ENCODE measurements at places on chromosomes 7 and 10.

- DNase-seq: no peak
These were observed 11.5 kb downstream of the KLF6 start for GRCh38 chr10:3773460-3774017.

- no peak for DNase-seq
These were observed 17.6 kb downstream of the ITGB8 start for GRCh38 chr7:20348125-20348807.

DNA sequence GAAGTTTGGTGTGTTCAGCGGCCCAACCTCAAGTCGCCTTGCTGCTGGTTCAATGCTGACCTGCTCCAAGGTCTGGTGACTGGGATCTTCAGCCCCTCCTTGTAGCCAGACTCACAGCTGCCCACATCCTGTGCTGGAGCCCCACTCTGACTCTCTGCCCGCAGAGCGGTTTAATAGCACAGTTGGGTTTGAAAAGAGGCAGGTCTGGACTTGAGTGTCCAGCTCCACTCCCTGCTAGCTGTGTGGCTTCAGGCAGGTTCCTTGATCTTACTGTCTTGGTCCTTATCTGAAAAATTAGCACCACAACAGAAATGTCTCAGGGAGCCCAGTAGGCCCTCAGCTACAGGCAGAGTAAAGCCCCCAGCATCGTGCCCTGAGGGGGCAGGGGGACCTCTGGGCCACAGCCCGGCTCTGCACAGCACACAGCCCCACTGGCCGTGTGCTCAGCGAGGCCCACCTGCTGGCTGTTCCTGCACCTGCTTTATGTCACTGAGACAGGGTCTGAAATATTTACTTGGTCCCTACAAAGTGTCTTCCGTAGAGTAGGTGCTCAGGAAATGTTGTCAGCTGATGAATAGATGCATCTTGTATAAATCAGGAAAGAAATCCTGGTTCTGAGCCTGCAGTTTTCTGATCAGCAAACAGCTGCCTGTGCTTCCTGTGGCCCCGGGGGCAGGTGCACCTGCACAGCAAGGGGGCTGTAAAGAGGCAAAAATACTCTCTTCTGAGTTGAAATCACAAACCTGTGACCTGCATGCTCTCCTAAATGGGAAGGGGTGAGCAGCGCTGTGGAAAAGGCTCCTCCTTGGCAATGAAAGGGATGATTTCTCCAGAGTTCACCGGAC is 155.5 kb downstream of the SVIL start:
- no peak for DNase-seq

- DNase-seq: no peak
These were observed 57.6 kb upstream of the KCNMA1 start for GRCh38 chr10:77695186-77695585.

DNA sequence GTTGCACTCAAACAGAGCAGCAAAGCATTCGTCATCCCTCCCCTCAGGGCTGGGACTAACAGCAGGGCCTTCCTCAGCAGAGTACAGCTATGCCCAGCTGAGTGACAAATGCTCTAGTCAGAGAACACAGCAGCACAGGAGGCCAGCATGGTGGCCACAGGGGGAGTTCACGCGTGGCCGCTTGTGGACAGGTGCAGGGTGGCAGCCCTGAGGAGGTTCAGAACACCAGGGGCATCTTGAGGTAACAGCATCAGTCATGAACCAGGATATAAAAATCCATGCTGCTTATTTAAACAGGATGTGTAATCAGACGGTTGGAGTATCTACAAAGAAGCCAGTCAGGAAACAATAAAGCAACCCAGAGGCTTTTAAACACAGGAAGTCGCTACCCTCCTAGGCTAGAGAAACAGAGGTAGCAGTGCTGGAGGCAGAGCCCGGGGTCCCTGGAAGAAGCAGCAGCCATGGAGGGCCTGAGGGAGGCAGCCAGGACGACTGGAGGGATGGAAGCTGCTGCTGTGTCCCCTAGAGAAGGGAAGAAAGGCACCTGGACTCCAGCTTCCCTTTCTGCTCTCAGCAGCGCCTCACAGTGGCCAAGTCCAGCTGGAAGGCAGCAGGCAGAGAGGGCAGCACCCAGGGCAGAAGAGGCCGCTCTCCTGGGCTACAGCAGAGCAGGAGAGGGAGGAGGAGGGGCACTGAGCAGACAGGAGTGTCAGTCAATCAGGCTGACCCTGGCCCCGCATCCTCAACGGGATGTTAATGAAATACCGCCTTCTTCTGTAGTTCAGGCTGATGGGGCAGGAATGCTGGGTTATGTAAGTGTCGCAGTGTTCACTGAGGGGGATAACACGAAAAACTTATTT is 70.8 kb upstream of the UCN3 start:
- DNase-seq: peak; percentile 67

DNA sequence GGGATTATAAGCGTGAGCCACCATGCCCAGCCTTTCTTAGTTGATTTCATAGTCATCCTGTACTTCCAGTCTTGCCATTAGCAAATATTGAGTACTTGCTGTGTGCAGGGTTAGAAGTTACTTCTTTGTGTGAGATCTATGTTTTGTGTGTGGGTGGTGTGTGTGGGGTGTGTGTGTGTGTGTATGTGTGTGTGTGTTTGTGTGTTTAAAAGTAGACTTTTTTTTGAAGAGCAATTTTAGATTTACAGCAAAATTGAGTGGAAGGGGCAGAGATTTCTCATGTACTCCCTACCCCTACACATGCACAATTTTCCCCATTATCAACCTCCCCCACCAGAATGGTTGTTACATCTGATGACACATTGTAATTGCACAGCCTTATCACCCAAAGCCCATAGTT is 48.2 kb downstream of the KAT6B start:
- no peak for DNase-seq
